Stimulated activated CD8-positive, alpha-beta memory T cell treated with anti-CD3 and anti-CD28 coated beads, Interleukin-2, amount 100 ng/mL, for 48 hours (primary cell): ENCODE measurements at places on chromosomes 6 and 20.

- no peak for DNase-seq
These were observed 52.9 kb upstream of the HDDC2 start for GRCh38 chr6:125354649-125355048.

DNA sequence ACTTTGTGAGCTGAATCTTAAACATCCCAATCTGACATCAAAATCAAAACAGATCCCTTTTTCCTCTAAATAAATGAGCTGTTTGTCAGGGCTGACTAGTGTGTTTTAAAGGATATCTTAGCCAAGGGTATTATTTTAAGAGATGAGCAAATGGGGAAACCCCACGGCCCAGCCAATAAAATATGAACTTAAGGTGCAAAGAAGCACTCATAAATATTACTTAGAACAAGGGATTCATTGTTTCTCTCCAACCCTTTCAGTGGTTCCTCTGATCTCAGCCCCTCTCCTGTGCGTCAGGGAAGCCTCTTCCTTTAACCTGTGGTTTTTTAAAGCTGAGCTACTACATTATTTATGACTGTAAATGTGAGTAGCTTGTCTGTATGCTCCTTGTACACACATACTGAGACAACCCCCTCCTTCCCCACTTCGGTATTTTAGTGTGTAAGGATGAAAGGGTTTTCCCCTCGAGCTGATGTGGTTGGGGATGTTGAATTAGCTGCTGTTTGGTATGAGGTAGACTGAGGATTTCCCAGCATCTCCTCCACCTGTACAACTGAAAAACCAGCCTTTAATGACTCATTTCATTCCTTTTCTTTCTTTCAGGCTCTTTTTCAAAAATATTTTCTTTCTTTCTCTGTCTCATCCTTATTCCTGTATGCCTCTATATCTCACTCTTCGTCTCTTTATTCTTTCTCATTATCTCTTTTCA, 6.5 kb downstream of the BMP5 start:
- no peak for DNase-seq

- no peak for DNase-seq
These were observed 24.5 kb upstream of the PIM1 start for GRCh38 chr6:37145443-37145842.

DNA sequence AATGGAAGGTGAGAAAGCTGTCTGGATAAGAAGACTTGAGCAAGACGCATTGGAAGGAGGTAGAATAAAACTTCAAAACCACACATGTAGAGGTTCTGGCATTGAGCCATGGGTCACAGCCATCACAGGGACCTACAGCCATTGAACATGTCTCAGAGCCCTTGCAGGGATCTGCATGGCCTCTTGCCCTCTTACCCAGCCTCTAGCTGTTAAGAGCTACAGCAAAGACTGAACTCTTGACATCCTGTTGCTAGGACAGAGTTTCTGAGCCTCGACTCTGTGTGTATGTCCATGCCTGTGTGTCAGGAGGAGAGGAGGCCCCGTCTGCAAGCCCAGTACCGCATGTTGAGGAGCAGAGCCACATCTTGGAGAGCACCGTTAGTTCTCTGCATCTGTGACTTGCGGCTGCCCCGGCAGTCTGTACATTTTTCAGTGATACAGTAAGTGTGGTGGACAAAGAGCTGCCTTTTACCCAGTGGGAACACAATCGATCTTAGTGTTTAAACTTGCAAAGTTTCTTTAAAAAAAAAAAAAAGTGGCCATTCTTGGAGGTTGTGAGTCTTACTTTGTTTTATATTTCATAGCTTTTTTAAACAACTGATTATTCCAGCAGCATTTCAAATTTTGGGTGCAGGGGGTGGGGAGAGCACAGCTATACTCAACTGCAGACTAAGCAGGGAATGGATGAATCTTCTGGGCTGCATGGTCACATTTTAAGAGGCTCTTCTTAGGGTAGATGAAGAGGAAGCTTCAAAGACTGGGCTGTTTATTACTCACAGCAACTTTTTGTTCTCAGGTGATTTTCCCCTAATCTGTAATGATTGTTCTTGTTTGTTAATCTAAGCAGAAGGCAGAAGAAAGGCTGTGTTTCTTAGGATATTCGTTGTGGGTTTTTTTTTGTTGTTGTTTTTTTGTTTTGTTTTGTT, 88.5 kb downstream of the TBC1D7 start:
- DNase-seq = no peak

- no peak for DNase-seq
These were observed 49.8 kb upstream of the ENPP5 start for GRCh38 chr6:46220352-46221221.

GRCh38 chr6:133590814-133591213, 298.1 kb upstream of the TCF21 start:
- no peak for DNase-seq

DNA sequence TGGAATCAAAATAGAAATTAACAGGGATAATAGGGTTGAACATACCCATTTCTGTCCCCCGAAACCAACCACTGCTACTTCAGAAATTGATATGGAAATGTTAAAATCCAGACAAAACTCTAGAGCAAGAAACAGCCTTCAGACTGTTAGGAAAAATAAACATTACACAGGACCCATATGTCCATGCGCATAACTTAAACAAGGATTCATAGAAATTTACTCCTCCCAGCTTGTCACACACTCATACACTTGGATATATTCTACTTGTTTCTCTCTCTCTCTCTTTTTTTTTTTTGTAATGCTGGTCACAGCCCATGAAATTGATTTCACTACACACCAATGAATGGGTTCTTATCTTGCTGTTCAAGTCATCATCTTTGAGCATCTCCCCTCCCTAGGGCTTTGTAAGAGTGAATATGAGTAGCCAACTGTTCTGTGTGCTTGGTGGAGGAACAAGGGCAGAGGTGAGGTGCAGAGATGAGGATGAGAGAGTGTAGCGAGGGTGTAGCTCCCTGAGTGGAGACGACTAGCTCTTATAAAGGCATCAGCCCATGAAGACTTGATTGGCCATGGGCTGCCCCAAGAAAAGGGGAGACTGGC, 61.8 kb upstream of the MLN start:
- DNase-seq = no peak

DNA sequence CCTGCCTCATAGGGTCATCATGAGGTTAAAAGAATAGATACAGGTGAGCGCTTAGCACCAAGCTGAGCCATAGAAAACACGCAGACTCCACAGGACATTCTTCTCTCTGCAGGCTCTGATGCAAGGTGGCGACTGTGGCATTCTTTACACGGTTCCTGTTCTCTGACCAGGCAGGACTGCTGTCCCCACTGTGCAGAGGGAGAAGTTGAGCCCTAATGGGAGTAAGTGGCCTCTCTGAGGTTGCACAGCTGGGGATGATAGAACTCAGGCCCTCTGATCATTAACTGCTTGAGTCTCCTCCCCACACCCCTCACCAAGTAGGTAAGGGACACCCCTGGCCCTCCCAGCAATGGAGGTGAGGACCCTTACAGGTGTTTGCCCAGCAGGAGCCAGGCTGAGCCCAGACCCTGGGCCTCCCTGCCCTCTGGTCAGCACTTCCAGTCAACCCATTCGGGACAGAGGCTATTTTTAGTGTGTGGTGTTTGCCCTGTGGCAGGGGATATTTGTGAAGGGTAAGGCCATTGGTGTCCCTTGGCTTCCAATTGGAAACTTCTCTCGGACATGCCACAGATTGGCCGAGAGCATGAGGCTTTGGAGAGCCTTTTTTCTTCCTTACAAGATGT, 116.8 kb downstream of the VEGFA start:
- DNase-seq = no peak

- DNase-seq = no peak
These were observed 22.8 kb upstream of the TAF4 start for GRCh38 chr20:62088258-62089127.

- DNase-seq = no peak
These were observed 30.3 kb upstream of the AFDN start for GRCh38 chr6:167796192-167796981.

- DNase-seq = no peak
These were observed 19.4 kb downstream of the SYNDIG1 start for GRCh38 chr20:24488800-24489175.

DNA sequence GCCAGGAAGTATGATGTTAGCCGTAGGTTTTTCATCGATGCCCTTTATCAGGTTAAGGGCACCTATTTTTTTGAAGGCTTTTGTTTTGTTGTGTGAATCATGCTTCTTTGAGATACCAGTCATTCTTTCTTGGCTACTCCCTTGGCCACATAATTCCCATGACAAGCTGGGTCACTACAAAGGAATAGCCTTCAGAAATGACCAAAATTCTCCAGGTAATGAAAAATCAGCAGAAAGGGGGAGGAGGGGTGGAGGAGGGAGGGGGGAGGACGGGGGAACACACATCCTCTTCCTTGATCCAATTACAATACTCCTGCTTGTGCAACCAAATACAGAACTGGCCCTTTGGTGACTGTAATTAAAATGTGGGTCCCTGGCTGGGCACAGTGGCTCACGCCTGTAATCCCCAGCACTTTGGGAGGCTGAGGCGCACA, 21.7 kb upstream of the TGM2 start:
- no peak for DNase-seq

GRCh38 chr6:132354517-132355167, 46.6 kb downstream of the MOXD1 start:
- DNase-seq = peak; percentile 5

GRCh38 chr20:14470977-14471661, 133.7 kb upstream of the FLRT3 start:
- DNase-seq = no peak

DNA sequence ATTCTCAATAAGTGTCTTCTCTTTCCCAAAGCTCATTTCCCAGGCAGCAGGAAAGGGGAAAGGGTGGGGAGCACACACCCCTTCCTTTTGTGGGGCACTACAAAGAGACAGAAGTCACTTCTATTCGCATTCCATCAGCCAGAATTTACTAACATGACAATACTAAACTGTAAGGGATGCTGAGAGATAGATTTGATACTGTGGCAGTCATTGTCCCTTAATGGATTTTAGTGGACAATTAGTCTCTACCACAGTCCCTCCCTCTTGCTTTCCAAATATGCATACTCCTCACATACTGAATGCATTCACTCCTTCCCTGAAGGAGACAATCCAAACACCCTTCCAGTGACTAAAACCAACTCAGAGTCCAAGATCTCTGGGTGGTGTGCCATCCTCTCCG, 50.5 kb downstream of the ABRACL start:
- DNase-seq = no peak

- DNase-seq = no peak
These were observed 130.6 kb downstream of the CEP57L1 start for GRCh38 chr6:109225946-109226345.

GRCh38 chr6:43120101-43120763, 44.1 kb downstream of the PTK7 start:
- no peak for DNase-seq

DNA sequence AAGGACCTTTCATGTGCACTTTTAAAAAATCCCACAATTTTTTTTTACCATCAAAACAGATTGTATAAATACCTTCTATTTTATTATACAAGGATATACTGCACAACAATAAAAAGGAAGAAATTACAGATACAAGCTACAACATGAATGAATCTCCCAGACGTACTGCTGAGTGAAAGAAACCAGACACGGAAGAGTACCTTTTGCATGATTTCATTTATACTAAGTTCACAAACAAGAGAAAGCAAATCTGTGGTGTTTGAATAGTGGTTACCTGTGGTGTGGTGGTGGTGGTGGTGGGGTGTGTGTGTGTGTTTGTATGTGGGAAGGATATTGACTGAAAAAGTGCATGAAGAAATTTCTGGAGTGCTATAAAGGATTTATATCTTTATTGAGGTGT, 6.8 kb upstream of the PLCB4 start:
- DNase-seq = no peak

GRCh38 chr6:107660839-107661238, 163.3 kb downstream of the SCML4 start:
- DNase-seq = no peak

DNA sequence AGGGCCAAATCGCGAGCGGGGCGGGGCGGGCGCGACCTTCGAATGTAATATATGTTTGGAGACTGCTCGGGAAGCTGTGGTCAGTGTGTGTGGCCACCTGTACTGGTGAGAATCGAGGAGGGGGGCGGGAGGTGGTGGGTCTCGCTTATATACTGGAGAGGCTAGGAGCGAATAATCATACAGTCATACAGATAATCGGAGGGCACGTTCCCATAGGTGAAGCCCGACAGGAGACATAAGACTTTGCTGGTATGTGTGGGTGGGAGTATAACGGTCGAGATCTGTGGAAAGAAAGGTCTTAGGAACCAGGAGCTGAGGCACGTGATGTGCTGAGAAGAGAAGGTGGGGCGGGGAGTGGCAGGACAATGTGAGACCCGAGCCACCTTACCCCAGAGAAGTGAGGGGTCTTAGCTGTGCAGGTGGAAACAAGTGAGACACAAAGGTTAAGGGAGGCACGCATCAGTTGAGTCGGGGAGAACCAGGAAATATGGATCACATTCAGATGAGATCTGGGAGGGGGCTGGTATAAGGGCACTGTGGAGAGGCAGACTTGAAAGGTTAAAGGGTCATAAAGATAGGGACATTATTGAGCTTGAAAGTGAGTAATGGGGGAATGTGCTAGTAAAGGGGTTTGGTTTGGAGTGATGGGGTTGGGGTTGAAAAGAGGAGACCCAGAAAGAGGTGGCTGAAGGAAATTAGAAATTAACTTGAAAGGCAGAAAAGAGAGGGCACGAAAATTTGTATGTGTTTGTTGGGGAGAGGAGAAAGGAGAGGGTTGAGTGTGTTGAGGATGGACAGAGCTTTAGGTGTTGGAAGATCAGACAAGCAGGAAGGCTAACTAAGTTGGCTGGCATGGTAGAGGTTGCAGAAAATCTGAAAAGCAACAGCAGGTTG, 589 bp downstream of the RNF5 start:
- DNase-seq = no peak

GRCh38 chr6:107713563-107713962, 110.5 kb downstream of the SCML4 start:
- DNase-seq = no peak

- DNase-seq = no peak
These were observed 19.8 kb downstream of the DSE start for GRCh38 chr6:116390581-116390980.

DNA sequence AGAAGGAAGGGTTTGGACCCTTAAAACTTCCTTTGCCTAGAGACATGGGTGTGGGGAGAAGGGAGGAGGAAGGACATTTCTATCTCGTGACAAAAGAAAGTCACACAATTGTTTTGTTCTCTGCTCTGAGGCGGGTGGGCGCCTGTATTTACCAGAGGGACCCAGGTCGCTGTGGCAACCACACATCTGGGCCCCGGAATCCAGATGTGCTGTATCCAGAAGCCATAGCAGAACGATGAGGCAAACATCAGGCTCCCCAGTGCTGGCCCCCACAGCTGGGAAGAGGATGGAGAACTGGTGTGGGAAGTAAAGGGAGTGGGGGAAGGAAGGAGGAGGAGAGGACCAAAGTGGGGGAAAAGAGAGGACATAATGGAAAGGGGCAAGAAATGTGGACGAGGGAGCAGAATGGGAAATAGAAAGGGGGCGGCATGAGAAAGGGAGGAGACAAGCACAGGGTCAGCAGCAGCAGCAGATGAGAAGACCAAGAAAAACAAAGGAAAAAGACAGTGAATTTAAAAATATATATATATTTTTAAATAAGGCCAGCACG, 3.4 kb upstream of the TNXB start:
- no peak for DNase-seq

DNA sequence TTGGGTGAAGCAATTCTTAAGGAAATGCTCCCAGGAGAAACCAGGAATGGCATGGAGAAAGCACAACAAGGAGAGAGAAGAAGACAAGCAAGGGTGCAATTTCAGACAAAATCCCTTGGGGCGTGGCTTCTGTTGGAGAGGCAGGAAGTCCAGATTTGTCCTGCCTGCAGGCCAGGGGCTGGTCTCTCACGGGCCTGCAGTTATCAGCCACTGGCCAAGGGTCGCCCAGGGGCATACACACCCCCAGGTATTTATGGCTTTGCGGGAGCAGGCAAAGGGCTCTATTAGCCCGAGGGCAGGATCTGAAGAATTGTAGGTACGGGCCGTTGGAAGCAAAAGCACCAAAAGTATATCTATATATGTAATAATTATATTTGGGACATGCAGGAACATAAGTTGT, 87.7 kb downstream of the IYD start:
- DNase-seq = no peak
